ENCODE measurements at places on chromosomes 1 and 21. TPM values are rescaled to one million over a fixed set of nuclear protein-coding genes. Genes with fewer than 3 reads are reported as not detected.

GRCh38 chr21:29939104-29939923, 482 bp downstream of the GRIK1 start:
- DNase-seq, result no peak

DNA sequence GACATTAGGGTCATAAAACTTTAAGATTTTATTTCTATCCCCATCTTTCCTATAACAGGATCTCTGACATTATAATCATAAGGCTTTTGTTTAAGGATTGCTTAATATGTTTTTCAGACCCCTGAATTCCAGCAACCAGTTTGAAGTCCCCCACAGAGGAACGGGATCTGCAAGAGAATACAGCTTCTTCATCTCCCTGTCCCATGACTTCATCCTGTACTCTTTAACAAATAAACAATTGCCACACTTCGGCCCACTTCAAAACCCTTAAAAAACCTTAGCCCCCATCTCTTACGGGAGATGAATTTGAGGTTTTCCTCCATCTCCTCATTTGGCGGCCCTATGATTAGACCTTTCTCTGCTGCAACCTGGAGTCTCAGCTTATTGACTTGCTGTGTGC, 35.8 kb downstream of the TESK2 start:
- no peak for DNase-seq

DNA sequence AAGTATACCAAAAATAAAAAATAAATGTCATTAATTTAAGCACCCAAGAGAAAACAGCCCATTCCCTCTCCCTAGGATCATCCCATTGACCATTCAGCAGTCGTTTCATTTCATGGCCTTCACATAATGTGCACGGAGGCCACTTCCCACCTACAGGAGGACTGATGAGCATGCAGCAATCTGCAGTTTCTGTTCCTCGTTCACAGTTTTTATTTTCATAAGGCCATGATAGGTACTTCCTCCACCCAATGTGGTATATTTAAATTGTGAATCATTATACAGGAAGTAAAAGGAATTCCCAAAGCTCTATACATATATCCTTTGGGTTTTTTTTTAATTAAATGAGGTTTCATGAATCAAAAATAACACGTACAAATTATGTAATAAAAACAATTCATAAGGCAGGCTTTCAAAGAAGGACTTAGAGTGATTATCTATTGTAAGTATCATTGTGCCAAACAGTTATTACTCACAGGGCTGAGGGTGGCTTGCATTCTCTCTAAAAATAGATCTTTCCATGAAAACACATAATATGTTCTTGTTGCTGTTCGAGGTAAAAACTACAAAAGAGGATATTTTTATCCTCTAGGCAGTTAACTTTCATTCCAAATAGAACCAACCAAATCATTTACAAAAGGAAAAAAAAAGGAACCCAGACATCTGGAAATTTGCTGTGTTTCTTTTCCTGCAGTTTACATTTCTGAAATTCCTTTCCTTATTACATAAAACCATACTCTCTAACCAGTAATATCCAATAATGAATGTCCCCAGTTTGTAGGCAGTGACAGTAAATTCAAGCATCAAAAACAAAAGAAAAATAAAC, 27.5 kb upstream of the SLC44A3 start:
- no peak for DNase-seq

DNA sequence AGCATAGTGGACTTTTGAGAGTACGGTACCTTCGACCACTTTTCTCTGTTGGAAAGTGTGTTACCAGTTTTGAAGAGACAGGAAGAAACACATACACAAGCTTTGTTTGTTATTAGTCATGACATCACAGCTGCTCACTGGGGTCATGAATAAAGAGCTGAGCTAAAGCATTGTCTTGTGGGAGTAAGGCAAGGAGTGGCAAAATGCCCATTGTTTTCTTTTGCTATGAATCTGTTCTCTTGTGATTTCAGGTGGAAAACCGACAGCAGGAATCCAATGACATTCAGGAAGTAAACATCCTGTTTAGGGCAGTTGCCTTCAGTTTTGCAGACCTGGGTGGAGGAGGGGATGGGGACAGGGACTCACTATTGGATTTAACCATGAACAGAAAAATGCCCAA, 66.2 kb downstream of the RGL1 start:
- no peak for DNase-seq

DNA sequence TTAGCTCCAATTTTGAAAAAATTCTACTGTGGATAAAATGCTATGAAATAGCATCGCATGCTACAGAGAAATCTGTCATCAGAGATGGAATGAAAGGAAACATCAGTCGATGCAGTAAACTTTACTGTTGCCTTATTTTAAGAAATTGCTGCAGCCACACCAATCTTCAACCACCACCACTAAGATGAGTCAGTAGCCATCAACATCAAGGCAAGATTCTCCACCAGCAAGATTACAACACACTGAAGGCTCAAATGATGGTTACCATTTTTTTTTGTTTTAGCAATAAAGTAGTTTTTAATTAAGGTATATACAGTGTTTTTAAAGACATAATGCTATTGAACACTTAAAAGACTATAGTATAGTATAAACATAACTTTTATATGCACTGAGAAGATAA, 95.6 kb upstream of the JUN start:
- DNase-seq, result no peak

DNA sequence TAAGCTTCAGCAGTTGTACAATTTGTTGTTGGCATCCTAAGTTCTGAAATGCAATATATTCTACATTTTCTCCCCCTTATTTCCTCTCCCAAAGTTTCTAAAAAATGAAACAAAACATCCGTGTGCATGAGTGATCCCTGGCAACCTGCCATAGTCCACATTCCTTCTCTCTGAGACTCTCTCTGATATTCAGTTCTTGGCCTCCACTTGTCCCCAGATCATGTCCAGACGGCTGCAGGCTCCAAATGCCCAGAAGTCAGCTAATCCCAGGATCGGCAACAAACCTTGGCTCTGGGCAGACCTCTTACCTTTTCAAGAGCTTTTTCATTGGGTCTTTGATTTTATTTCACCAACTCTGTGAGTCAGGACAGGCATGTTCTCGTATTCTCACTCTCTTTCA, 187.8 kb downstream of the ETS2 start:
- DNase-seq, result no peak

DNA sequence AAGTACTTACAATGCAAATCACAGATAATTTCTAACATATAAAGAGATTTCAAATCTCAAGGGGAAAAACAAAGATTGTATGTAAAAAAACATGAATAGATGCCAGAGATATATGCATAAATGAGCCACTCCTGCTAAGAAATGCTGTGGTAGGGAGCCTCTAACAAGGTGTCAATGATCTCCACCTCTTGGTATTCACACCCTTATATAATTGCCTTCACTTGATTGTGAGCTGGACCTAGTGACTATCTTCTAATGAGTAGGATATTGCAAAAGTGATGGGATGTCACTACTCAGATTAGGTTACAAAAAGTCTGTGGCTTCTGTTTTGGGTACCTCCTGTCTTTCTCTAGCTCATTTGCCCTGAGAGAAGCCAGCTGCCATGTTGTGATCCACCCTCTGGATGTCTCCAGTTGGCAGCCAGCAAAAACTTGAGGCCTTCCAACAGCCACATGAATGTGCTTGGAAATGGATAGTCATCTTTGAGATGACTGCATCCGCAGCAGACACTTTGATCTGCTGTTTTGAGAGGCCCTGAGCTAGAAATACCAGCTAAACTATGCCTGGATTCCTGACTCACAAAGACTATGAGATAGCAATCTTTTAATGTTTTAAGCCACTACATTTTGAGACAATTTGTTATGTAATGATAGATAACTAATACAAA, 196.1 kb upstream of the FGGY start:
- no peak for DNase-seq

GRCh38 chr1:145942871-145943270, 14.9 kb downstream of the LIX1L start:
- no peak for DNase-seq

DNA sequence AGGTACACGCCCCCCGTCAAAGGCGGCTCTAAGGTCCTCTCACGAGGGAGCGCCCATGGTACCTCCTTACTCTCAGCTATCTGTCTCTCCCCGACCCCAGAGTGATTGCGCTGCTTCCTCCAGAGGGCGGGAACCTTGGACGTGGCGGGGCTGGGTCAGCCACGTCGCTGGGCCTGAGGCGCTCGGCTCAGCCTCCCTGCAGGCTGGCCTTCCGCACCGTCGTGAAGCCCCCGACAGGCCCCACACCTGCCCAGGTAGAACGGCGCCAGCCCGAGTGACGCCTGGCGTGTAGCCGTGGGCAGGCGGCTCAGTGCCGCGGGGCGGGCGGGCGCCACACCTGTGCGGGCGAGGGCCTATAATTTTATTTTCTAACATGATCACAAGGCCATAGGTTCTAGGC, 122.2 kb upstream of the BEND5 start:
- DNase-seq, result no peak

DNA sequence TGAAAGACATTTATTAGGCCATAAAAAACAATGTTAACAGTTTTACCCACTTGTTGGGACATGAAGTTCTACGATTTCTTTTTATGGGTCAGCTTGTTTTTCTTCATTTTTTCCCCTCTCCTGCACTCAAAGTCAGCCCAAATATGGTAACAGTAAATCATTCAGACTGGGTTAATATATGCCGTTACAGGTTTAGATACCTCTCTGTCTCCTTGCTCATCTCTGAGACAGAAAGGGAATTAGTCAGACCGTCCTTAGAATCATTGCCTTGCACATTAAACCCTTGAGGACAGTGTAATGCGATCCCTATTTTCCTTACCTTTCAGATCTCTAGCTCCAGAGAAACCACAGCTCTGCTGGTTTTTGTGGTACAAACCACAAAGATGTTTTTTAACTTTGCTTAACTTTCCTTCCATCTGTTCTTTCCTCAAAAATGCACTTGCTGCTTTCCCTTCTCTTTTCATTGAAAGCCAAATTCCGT, 613.3 kb downstream of the PLPP3 start:
- no peak for DNase-seq

GRCh38 chr1:1779691-1780597, 1.7 kb upstream of the NADK start:
- no peak for DNase-seq

LRRC38 gene
- total RNA-seq, result not detected

ARHGAP29 gene
- total RNA-seq, result 0.26 TPM

KCNK1 gene
- total RNA-seq, result 1.2 TPM

C1orf53 gene
- total RNA-seq, result 2.5 TPM

MTARC2 gene
- total RNA-seq, result not detected
